ENCODE measurements at places on chromosomes 7 and 10. TPM values are rescaled to one million over a fixed set of nuclear protein-coding genes. Genes with fewer than 3 reads are reported as not detected.

PILRA gene
- 0.92 TPM for total RNA-seq

- no peak overlapping the region for H3K27ac ChIP-seq
- H3K4me3 ChIP-seq: no peak overlapping the region
- no peaks in the 10 kb centered on the region for H3K4me1 ChIP-seq
- H3K36me3 ChIP-seq: no peaks in the 10 kb centered on the region
- peaks cover 77% of the 10 kb centered on the region for H3K27me3 ChIP-seq
These were observed 99.6 kb downstream of the CARD11 start for GRCh38 chr7:2943851-2944601.

OR2A7 gene
- 0.69 TPM for total RNA-seq

DNA sequence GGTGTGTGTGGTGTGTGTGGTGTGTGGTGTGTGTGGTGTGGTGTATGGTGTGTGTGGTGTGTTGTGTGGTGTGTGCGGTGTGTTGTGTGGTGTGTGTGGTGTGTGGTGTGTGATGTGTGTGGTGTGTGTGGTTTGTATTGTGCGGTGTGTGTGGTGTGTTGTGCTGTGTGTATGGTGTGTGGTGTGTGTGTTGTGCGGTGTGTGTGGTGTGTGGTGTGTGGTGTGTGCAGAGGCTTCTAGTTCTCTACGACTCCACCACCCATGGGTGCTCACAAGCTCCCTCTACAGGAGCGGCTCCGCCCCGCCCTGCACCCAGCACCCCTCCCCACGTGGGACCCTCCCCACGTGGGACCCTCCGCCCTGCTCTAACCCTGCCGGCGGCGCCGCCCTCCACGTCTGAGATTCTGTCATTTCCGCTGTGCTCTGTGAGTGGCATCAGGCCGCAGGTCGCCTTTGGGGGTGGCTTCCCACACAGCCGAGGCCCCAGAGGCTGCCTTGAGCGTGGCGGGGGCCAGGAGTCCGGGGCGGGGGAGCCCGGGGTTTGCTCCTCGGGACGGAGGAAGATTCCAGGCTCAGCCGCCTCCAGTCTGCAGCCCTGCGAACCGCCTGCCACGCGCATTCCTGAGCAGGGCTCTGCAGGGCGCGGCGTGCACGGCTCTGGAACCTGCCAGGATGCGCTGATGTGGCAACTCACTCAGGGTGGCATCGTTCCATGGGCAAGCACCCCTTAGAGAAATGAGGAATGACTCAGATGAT lies 37.0 kb upstream of the DNAJB6 start:
- peaks cover 27% of the 10 kb centered on the region for H3K4me1 ChIP-seq
- H3K27me3 ChIP-seq: no peaks in the 10 kb centered on the region
- no peak overlapping the region for H3K4me3 ChIP-seq
- H3K27ac ChIP-seq: no peak overlapping the region
- H3K36me3 ChIP-seq: no peaks in the 10 kb centered on the region

GRCh38 chr10:84944187-84944586 lies 615.8 kb downstream of the CCSER2 start:
- no peak overlapping the region for H3K4me3 ChIP-seq
- no peaks in the 10 kb centered on the region for H3K36me3 ChIP-seq
- no peak overlapping the region for H3K27ac ChIP-seq

GRCh38 chr10:61673360-61673759 lies 10.6 kb downstream of the CABCOCO1 start:
- no peak overlapping the region for H3K27ac ChIP-seq
- no peak overlapping the region for H3K4me3 ChIP-seq
- DNase-seq: peak; percentile 74
- no peaks in the 10 kb centered on the region for H3K4me1 ChIP-seq
- no peaks in the 10 kb centered on the region for H3K27me3 ChIP-seq

DNA sequence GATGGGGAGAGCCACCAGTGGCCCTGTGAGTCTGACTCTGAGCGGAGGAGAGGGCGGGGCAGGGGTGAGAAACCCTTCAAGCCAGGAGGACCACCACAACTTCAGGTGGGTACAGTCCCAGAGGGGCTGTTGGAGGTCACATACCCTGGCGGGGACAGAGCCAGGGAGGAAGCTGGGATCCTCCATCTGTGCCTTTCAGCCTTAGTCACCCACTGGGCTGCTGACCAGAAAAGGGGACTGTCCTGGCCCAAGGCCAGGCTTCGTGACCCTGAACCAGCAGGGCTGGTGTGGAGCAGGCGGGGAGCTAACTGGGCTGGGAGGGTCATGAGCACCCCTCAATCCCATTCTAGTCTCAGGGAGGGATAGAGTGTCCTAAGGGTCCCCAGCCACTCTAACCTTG lies 1.5 kb upstream of the CALHM3 start:
- H3K4me3 ChIP-seq: no peak overlapping the region
- peak; percentile 49 for DNase-seq
- no peak overlapping the region for H3K27ac ChIP-seq
- peaks cover 23% of the 10 kb centered on the region for H3K4me1 ChIP-seq
- no peaks in the 10 kb centered on the region for H3K36me3 ChIP-seq

CUBN gene
- total RNA-seq: 0.80 TPM

- no peaks in the 10 kb centered on the region for H3K36me3 ChIP-seq
- no peak overlapping the region for H3K27ac ChIP-seq
- no peak overlapping the region for H3K4me3 ChIP-seq
- H3K4me1 ChIP-seq: no peaks in the 10 kb centered on the region
These were observed 84.4 kb downstream of the C10orf90 start for GRCh38 chr10:126586128-126586527.

DNA sequence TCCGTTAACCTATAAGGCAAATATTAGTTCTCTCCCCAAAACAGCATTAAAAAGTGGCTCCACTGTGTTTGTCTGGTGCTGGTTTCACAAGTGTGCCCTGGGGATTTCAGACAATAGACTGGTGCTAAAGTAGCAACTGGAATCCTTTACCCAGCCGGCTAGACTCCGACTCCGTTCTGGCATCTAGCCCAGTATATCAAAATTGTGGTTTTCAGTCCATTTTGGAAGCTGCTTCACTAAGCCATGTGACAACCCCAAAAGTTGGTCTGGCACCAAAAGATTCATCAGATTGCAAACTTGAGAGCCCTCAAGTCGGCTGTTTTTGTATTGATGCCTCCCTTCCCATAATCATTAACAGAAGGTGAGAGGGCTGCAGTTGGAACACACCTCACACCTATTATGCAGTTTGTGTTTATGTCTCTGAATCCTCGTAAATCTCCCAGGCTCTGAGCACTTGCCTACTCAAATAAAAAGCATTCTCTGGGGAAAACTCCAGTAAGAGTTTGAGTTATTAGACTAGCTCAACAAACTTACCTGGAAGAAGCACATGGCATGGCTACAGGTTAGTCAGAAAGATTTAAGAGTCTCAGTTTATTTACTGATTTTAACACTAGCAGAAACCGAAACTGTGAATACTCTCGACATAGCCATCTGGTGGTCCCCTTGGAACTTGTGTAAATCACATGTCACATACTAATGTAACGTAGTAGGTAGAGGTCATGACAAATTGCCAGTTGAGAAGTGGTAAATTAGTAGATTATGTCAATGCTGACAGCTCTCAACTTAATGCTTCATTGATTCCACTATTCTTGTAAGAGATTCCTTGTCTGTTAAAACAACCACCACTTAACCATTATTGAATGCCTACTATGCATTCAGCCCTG lies 14.8 kb upstream of the WNT16 start:
- no peak overlapping the region for H3K27ac ChIP-seq
- H3K4me3 ChIP-seq: no peak overlapping the region
- DNase-seq: no peak
- H3K36me3 ChIP-seq: no peaks in the 10 kb centered on the region
- no peaks in the 10 kb centered on the region for H3K27me3 ChIP-seq
- peaks cover 9% of the 10 kb centered on the region for H3K4me1 ChIP-seq

DNA sequence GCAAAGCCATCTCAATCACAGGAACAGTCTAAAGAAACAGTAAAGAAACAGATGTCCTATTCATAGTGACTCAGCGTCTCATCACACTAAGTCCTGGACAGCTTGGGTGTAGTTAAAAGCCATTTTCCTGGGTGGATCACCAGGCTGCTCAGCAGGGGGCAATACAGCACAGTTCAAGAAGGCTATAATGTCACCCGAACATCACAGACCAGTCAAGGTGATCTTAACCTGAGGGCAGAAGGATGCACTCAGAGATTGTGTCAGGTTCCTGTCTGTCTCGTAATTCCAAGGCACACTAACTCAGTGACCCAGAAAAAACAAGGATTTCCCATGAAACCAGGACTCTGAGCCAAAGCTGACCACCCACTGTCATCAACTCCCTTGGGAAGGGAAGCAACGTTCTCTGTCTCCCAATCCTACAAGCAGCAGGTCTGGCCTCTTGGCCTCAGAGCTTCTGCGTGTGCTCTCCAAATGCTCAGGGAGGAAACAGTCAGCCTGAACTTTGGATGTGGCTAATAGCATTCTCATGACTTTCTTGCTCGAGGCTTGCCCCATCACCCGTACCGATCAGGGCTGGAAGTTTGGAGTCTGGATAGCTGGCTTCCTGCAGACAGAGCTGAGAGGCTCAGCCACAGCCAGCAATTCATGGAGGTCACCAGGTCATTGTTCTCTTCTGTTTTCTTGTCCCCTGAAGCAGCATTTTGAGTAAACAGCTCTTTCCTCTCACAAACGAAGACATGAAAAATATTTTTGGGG lies 90.4 kb upstream of the FAM171A1 start:
- H3K27me3 ChIP-seq: no peaks in the 10 kb centered on the region
- peak; percentile 65 for DNase-seq

MRC1 gene
- total RNA-seq: not detected

GRCh38 chr7:41028580-41028979 lies 674.3 kb downstream of the INHBA start:
- DNase-seq: peak; percentile 41
- no peak overlapping the region for H3K4me3 ChIP-seq
- H3K4me1 ChIP-seq: peaks cover 47% of the 10 kb centered on the region
- no peaks in the 10 kb centered on the region for H3K27me3 ChIP-seq

SYT15B gene
- 0.06 TPM for total RNA-seq

DNA sequence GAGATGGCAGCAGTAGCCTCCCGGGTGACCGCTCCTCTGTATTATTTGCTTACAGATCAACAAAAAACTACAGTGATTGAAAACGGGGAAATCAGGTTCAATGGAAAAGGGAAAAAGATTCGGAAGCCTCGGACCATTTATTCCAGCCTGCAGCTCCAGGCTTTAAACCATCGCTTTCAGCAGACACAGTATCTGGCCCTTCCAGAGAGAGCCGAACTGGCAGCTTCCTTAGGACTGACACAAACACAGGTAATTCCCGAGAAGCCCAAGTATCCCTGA lies 2.2 kb downstream of the DLX6 start:
- no peaks in the 10 kb centered on the region for H3K4me1 ChIP-seq
- no peaks in the 10 kb centered on the region for H3K36me3 ChIP-seq
- no peak for DNase-seq
- no peak overlapping the region for H3K4me3 ChIP-seq
- no peak overlapping the region for H3K27ac ChIP-seq

- no peak overlapping the region for H3K4me3 ChIP-seq
- no peak for DNase-seq
- no peaks in the 10 kb centered on the region for H3K27me3 ChIP-seq
These were observed 97.2 kb upstream of the INSYN2A start for GRCh38 chr10:127293640-127294039.

- H3K36me3 ChIP-seq: no peaks in the 10 kb centered on the region
- H3K27me3 ChIP-seq: peaks cover 50% of the 10 kb centered on the region
- DNase-seq: no peak
- no peaks in the 10 kb centered on the region for H3K4me1 ChIP-seq
These were observed 60.9 kb downstream of the LRMDA start for GRCh38 chr10:75492173-75492925.

NFE2L3 gene
- 45.2 TPM for total RNA-seq

DNA sequence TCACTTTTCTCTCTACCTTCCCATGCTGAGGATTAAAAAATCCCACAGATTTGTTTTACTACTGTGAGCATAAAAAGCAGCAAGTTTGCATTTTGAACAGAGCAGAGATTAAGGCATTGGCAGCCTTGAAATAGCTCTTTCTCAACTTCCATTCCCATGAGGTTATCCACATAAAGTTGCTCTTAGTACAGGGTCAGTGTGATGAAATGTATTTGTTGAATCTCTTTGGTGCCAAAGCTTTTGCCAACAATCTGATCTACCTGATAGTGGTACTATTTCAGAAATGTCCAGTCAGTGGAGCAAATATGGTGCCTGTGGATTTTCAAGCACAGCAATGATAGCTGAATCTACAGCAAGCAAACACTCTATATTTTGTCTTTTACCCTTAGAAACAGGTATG lies 254.8 kb downstream of the INHBA start:
- H3K27ac ChIP-seq: no peak overlapping the region
- H3K4me1 ChIP-seq: peaks cover 10% of the 10 kb centered on the region
- H3K27me3 ChIP-seq: no peaks in the 10 kb centered on the region
- H3K4me3 ChIP-seq: no peak overlapping the region

DNA sequence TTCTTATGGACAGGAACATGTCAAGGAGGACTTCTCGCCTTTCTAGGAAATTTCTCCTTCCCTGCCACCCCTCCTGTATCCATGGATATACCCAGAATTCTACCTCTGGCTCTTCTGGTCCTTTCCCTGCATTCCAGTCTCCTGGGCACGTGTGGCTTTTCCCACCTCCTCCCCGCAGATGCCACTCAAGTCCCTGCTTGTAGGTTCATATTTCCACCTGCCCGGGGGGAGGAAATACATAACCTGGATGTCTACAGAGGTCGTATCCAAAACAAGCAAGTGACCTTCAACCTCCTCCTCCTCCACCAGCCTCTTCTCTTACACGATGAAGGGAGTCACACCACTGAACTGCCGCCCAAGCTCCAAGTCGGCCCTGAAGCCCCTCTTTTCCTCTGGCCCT lies 20.7 kb downstream of the FGFR2 start:
- no peaks in the 10 kb centered on the region for H3K36me3 ChIP-seq
- no peak overlapping the region for H3K4me3 ChIP-seq
- no peak overlapping the region for H3K27ac ChIP-seq
- peaks cover 15% of the 10 kb centered on the region for H3K27me3 ChIP-seq
- H3K4me1 ChIP-seq: peaks cover 12% of the 10 kb centered on the region

DNA sequence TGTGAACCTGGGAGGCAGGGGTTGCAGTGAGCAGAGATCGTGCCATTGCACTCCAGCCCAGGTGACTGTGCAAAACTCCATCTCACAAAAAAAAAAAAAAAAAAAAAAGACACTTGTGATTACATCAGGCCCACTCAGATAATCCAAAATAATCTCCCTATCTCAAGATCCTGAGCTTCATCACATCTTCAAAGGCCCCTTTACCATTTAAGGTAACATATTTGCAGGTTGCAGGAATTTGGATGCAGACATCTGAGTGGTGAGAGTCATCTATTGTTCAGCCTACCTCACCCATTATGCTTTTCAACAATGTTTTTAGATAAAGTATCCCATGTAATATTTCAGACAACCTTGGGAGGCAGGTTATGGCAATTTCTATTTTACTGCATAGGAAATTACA lies 51.4 kb upstream of the EXOC4 start:
- H3K27ac ChIP-seq: no peak overlapping the region
- no peak overlapping the region for H3K4me3 ChIP-seq

MAGI2 gene
- not detected for total RNA-seq

Data from PC-3 (cell line).